Neural crest cell (in vitro differentiated cells): ENCODE measurements at places on chromosomes 2 and 18. TPM values are rescaled to one million over a fixed set of nuclear protein-coding genes. Genes with fewer than 3 reads are reported as not detected.

- peak; percentile 71 for DNase-seq
Observed at GRCh38 chr2:30239308-30239985, 8.1 kb downstream of the LBH start.

DNA sequence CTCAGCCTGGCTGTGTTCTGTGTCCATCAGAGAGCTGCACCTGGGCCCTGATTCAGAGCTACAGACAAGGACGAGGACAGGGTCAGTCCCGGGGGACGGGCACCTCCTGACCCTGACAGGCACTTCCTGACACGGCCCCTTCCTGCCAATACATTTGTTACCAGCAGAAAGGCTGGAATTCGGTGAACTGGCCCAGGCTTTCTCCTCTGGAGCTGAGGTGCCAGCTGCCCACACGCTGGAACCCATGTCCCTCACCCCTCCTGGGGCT, 12.3 kb upstream of the ZNF519 start:
- no peak for DNase-seq

DNA sequence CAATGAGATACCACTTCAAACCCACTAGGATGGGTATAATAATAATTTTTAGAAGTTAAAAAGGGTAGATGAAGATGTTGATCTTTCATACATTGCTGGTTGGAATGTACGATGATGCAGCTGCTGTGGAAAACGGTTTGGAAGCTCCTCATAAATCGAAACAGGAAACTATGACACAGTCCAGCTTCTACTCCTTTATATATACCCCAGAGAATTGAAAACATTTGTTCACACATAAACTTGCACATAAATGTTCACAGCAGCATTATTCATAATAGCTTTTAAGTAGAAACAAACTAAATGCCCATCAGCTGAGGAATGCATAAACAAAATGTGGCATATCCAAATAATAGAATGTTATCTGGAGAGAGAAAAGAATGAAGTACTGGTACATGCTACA, 95.0 kb downstream of the STRADB start:
- DNase-seq, result no peak

The DNAJC5G gene
- total RNA-seq, result not detected in 2 replicates

The CHRND gene
- 4.1 and 5.8 TPM in 2 replicates for total RNA-seq

The CLEC4F gene
- not detected in 2 replicates for total RNA-seq

The XIRP2 gene
- total RNA-seq, result 0.05 TPM in 1 of 2 replicates, not detected in the other

The IL1R2 gene
- total RNA-seq, result not detected in 2 replicates

The SH3BP4 gene
- total RNA-seq, result 32.1 and 37.1 TPM in 2 replicates

The SGO2 gene
- 33.1 and 33.5 TPM in 2 replicates for total RNA-seq
